ENCODE measurements at places on chromosomes 12 and 14.

DNA sequence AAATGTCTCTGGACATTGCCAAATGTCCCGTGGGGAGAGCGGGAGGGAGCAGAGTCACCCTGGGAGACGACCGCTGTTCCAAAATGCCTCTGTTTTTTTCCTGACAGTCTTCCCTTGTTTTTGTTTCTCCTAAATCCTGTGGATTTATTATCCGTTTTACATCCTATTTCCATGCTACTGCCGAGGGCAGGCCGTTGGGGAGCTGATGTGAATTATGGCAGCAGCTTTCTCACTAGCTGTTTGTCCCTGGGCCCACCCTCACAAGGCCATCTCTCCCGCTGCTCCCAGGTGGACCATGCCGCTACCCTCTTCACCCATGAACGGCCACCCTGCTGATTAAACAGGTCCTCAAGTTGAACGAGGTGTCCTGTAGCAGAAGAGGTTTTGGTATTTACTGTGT, 55.2 kb downstream of the FBXL14 start:
- DNase-seq, result no peak

GRCh38 chr14:37819155-37820015, 224.0 kb downstream of the TTC6 start:
- DNase-seq, result no peak

DNA sequence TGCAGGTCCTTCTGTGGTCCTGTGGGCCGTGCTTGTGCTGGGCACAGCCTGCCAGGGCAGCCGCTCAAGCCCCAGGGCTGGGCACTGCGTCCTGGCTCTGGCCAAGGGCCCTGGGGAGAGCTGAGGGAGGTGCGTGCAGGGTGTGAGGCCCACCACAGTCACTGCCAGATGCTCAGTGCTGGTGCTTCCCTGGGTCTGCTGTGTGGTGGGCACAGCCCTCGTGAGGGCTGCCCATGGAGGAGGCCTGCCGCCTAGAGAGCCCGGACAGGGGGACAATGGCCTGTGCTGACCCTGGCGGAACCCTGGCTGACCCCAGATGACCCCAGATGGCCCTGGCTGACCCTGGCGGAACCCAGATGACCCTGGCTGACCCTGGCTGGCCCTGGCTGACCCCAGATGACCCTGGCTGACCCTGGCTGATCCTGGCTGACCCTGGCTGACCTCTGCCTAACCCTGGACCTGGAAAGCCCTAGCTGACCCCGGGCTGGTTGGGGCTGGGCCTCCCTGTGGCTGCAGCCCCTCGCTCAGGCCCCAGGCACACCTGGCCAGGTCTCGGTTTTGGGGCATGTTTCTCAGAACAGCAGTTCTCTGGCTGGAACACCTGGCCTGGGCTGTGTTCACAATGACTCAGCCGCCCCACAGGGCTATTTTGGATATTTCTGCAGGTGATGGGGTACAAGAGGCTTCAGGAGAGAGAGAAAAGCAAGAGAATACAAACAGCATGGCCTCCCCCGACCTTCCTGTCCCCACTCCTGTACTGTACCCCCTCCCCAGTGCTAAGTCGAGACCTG, 55.4 kb downstream of the TMEM121 start:
- DNase-seq, result no peak

- DNase-seq, result no peak
Measured at GRCh38 chr14:94612580-94613554, 676 bp downstream of the SERPINA3 start.

DNA sequence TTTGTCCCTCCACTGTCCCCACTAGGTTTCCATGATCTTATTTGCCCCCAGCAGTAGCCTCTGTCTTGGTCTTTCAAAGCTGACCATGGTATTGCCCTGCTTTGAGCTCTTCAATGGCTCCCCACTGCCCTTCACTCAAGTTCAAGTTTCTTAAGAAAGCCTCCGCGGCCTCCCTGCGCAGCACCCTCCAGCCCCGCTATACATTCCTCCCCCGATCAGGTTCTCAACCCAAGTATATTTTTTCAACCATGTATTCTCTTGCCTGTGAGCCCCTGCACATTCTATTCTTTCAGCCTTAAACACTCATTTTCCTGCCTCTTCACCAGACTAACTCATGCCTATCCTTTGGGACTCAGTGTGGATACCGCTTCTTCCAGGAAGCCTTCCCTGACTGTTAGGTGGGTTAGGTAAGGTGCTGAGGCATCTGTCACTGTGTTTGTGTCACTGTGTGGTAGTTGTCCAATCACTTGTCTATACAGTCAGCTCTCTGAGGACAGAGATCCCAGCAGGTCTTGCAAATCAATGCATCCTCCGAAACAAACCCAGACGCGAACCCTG, 4.3 kb downstream of the FAIM2 start:
- no peak for DNase-seq

- no peak for DNase-seq
Measured at GRCh38 chr12:29844667-29845066, 60.9 kb upstream of the TMTC1 start.

- DNase-seq, result no peak
Measured at GRCh38 chr12:74337951-74338350, 199.7 kb upstream of the ATXN7L3B start.

DNA sequence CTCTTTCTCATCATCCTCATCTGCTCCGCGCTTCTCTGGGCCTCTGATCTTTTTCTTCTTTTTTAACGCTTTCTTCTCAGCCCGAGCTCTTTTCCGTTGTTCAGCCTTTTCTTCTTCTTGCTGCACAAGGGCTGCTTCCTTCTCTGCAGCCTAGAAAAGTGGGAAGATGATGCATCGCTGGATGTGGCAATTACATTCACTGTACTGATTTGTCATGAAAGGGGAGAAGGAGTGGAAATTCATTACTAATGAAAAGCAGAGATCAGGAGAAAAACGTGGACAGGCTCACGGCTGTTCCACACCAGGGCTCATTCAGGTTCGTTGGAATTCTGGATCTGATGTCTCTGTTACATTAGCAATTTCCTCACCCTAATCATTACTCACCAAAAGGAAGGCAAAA, 15.1 kb downstream of the FICD start:
- DNase-seq, result no peak

GRCh38 chr12:69123311-69123710, 116.1 kb upstream of the CPSF6 start:
- DNase-seq, result no peak

- DNase-seq, result no peak
Measured at GRCh38 chr12:111450676-111451075, 45.0 kb downstream of the SH2B3 start.

DNA sequence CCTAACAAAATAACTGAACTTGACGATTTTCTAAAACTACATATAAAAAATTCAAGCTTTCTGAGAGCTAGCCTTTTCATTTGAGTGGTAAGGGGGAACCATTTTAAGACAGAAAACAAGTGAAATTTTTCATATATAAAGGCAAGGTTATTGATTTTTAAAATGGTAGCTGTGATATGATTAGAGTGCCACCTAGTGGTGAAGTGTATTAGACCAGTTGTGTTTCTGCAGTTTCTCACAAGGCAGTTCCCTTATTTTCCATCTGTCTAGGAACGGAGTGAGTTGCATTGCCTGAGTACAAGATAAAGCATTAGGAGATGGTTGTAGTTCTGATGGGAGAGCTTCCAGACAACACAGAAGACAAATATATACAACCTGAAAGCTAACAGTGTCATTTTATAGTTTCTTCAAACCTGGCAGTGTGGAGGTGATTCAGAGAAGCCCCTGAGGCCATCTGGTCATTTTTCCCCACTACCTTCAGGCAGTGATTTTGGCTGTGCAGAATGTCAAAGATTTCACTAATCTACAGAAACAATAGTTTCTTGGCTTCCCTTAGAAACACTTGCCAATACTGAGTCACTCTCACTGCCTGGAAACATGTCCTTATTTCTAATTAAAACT, 180.8 kb downstream of the C12orf50 start:
- DNase-seq, result no peak

All from stimulated activated CD4-positive, alpha-beta T cell treated with anti-CD3 and anti-CD28 coated beads, Interleukin-12 subunit alpha, Interleukin-12 subunit beta, amount 100 ng/mL, for 4 hours (primary cell).